ENCODE measurements at places on chromosomes 2 and 18.

DNA sequence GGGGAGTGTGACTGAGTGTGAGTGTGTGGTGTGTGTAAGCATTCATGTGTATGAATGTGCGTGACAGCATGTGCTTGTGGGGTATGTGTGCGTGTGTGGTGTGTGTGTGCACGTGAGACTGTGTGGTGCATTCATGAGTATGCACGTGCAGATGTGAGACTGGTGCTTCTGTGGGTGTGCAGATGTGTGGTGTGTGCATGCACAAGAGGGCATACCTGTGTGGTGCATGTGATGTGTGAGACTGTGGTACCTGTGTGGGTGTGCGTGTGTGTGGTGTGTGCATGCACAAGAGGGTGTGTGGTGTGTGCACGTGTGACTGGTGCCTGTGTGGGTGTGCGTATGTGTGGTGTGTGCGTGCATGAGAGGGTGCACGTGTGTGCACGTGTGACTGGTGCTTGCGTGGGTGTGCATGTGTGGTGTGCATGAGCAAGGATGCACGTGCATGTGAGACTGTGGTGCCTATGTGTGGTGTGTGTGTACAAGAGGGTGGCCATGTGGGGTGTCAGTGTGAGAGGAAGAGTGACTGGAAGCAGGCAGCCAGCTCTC lies 213.3 kb downstream of the TWIST2 start:
- DNase-seq: no peak

DNA sequence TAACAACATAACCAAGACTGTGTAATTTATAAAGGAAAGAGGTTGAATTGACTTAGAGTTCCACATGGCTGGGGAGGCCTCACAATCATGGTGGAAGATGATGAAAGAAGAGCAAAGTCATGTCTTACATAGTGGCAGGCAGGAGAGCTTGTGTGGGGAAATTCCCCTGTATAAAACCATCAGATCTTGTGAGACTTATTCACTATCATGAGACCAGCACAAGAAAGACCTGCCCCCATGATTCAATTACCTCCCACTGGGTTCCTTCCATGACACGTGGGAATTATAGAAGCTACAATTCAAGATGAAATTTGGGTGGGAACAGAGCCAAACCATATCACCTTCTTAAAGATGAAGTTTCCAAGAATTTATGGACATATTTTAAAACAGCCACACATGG lies 2.5 kb upstream of the IL36RN start:
- DNase-seq: no peak

- no peak for DNase-seq
Observed at GRCh38 chr2:96860065-96861029, 2.5 kb upstream of the ANKRD39 start.

GRCh38 chr2:139031722-139032121 lies 251.5 kb upstream of the NXPH2 start:
- DNase-seq: no peak

DNA sequence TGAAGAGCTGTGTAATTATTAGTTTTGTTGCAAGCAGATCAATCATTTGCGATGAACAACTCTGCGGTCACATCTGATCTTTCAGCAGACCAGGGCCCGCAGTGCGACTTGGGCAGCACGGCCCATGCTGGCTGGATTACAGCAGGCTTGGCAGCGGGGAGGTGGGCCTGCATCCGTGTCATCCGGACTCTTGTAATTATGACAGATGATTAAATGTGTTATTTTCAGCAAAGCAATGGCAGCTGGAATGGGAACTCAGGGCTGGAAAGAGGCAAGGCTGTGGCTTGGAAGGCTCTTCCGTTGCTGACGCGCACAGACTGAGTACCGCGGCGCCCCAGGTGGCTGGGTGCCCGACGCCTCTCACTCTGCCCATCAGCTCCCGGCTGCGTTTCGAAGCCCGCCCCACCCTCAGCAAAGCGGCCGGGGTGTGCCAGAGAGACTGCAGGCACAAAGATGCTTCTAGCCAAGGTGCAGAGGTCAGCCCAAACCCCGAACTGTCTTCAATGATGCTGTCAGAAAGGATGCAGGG lies 397.4 kb upstream of the SALL3 start:
- DNase-seq: no peak

- DNase-seq: no peak
Observed at GRCh38 chr18:78199002-78199401, 780.6 kb upstream of the SALL3 start.

- no peak for DNase-seq
Observed at GRCh38 chr18:11071300-11071699, 78.1 kb downstream of the PIEZO2 start.

DNA sequence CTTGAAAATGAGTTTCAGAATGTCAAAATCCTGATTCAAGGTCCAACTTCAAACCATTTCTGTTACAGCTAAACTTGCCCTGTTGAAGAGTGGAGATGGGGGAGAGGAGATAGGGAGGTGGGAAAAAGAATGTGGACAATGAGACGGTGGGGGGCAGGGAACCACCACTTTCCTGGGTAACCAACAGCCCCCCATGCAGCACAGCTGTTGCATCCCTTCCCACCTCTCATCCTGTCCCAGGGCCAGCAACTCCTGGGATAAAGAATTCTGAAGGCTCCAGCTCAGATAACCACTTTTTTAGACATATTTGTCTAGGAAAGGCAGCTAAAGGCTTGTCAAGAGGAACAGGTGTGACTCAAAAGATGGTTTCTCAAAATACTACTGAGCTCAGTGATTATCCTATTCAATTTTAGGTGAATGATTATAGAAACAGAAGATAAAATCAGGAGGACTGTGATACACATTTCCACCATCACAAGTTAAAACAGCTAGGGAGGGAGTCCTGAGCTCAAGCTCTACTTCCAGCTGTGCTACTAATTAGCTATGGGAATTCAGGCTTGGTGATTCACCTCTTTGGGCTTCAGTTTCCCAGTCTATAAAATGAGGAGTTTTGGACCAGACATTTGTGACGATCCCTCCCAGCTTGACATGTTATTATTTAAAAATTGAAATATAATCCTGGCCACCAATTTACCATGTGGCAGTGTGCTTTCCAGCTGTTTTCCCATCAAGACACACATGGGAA lies 36.3 kb downstream of the HDHD2 start:
- DNase-seq: no peak

- no peak for DNase-seq
Observed at GRCh38 chr18:79030680-79031079, 38.5 kb upstream of the ATP9B start.

- no peak for DNase-seq
Observed at GRCh38 chr2:134900151-134900550, 18.5 kb upstream of the CCNT2 start.
